ENCODE measurements at places on chromosomes 1 and 21. TPM values are rescaled to one million over a fixed set of nuclear protein-coding genes. Genes with fewer than 3 reads are reported as not detected.

LCK gene
- not detected for total RNA-seq

LCE3D gene
- total RNA-seq = not detected

SYPL2 gene
- 0.33 TPM for total RNA-seq

C1orf174 gene
- total RNA-seq = 31.4 TPM

DNA sequence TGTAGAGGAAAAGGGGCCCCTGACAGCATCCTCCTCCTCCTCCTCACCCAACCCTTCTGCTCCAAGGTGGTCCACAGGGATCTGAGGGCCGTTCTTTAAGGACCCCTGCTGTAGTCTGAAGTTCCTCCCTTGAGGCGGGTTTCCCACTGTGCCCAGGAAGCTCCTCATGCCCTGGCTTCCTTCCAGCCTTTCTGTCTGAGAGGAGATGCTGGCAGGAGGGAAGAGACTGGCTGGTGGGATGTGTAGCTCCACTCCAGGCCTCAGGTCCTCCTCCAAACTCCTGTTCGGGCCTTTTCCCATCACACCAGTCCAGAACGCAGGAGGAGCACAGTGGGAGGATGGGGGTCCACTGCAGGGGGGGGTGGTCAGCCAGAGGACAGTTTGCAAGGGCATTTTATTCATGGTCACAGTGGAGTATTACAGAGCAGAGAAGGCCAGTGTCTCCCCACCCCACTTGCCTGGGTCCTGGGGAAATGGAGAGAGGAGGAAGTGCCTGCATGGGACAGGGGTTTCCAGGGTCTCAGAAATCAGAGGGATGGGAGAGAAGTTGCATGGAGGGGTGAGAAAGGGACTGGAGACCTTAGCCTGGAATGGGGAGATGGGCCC is 7.8 kb downstream of the ETV3L start:
- no peak for DNase-seq

- no peak for DNase-seq
Observed at GRCh38 chr1:155329980-155330598, 9.4 kb downstream of the RUSC1 start.

- no peak for DNase-seq
Observed at GRCh38 chr1:96833376-96833775, 111.8 kb downstream of the PTBP2 start.

DNA sequence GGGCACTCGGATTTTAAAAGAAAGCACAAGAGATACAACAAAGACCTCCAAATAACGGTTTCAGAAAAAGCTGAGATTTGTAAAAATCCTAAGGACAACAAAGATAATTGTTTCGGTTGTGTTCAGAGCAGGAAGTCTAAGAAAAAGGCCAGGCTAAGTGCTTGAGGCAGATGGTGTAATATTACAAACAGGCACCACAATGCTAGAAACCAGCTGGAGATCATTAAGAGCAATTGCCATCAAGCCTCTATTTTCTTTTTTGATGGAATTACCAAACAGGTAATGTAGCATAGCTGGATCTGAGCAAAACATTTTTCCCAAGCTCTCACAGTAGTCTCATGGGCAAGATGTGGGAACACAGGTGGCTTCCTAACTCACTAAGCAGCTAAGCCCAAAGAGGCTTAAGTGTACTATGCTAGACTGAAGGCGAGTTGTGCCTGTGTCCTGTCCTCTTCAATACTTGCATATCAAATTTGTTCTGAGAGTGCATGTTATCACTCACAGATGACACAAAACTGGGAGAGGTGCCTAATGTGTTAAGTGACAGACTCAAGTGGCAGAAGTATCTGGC is 161.6 kb downstream of the GLUL start:
- no peak for DNase-seq

- no peak for DNase-seq
Observed at GRCh38 chr1:33017175-33017574, 19.5 kb downstream of the AK2 start.

DNA sequence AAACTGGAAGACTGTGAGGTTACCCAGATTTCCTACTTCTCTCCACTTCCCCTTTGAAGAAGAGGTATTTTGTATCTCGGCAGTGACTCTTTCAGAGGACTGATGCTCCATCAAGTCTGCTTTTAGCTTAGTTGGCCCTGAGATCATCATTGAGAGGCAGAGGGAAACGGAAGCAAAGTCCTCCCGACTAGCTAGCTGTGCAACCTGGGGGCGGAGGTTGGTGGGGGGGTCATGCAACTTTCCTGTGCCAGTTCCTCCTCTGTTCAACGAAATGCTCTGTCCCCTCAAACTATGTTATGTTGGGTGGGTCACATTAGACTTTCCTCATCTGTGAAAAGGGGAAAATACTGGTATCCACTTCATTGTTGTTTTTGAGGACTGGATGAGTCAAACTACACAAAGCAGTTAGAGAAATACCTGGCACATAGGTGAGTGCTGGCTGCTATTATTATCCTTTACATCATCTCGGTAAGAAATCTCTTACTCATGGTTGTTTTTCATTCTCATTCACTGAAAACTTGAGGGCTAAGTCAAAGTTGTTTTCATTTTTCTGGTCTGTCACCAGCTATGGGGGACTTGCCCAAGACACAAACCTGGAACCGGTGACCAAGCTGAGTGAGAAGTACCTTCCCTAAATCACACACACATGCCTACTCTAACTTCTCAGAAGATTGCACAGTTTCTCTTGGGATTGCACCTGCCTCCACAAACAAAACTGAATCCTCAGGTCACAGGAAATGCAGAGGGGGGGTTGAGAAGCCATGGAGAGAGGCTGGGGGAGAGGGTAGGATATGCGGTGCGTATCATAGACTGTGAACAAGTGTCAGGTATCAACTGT is 83.3 kb downstream of the ABCA4 start:
- DNase-seq = no peak

- DNase-seq = peak; percentile 70
Observed at GRCh38 chr1:75615613-75616435, 4.9 kb upstream of the SLC44A5 start.

DNA sequence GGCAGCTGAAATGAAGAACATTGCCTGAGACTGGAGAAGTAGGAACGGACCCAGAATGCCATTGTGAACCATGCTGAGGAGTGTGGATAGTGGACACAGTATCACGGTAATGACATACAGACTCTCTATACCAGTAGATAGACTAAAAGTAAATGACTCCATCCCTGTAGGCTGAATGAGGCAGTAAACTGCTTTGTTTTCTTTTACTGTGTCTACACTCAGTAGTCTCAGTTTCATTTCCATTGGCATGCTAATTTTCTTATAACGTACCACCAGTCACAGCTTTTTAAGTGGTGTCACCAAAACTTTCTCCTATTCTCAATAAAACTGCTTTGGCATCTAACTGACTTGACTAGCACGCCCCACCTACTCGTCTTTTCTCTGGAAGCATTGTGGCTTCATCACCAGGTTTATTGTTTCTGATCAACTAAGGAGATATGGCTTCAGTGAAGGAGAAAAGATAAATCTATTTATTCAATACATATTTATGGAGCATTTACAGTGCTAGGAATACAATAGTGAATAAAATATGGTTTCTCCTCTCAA is 8.4 kb upstream of the ZNF697 start:
- DNase-seq = no peak

DNA sequence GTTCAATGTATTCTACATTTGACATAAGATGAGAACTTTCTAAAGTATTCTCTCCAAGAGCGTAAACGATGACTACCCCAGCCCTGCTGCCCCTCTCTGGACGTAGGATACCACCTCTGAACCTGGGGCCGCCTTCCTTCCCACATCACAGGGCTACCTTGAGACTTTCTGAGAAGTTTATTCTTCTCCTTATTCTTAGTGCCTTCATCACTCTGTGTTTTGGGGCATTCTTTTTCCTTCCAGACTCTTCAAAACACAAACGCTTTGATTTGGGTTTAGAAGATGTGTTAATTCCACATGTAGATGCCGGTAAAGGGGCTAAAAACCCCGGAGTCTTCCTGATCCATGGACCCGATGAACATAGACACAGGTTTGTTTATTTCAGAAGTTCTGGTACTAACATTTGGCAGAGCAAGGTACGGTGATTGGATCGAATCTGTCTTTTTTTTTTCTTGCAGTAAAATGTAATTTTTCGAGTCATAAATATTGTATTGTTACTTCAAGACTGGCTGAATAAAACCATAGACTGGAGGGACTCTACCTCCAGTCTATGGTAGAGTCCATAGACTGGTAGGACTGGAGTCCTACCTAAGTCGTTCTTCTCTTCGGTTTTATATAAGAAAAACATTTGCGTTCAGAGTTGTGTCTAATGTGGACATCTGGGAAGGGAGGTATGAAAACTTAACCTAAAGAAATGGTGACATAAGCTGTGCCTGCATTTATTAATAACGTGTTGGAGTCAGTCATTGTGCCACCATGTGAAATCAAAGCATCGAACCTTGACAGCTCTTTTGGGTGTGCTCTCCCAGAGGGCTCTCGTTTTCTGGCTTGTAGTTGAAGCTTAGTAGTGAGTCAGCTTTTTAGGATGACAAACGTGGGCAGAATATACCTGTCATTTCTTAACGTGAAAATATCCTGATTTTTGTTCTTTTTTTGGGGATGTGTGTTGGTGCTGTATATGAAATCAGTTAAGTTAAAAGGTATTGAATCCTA is 1.2 kb downstream of the MAN1A2 start:
- DNase-seq = no peak

All from type B pancreatic cell (in vitro differentiated cells).